T-cell (primary cell): ENCODE measurements at places on chromosomes 1 and 21.

GRCh38 chr1:73604739-73605138, 593.2 kb downstream of the LRRIQ3 start:
- DNase-seq, result no peak

- no peak for DNase-seq
Observed at GRCh38 chr1:52706136-52706670, 8.1 kb upstream of the COA7 start.

DNA sequence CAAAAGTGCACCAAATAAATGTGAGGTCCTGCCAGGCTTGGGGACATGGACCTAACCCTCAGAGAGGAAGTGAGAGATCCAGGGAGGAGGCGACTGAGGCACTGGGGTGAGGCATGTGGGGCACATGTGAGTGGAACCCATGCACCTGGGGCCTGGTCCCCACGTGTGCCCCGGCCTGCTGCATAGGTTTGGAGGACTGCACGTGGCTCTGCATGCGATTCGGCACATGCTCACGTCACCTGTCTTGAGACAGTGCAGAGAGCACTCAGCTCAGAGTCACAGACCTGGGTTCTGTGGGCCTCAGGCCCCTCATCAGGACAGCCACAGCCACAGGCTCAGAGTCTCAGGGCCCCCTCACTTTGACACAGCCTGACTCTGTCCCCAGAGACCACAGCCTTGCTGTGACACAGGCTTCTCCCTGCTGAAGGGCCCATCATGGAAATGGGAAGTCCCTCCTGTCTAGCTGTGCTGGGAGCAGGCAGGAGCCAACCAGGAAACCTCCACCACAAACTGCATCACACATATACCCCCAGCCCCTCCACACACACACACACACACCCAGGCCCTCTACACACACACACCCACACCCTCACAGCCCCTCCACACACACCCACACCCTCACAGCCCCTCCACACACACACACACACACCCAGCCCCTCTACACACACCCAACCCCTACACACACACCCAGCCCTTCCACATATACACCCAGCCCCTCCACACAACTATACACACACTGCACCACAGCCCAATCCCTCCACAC, 48.2 kb downstream of the SLC9A1 start:
- no peak for DNase-seq

GRCh38 chr1:87230501-87230900, 98.2 kb upstream of the LMO4 start:
- no peak for DNase-seq

- DNase-seq, result no peak
Observed at GRCh38 chr1:183388735-183389134, 29.4 kb downstream of the NMNAT2 start.

DNA sequence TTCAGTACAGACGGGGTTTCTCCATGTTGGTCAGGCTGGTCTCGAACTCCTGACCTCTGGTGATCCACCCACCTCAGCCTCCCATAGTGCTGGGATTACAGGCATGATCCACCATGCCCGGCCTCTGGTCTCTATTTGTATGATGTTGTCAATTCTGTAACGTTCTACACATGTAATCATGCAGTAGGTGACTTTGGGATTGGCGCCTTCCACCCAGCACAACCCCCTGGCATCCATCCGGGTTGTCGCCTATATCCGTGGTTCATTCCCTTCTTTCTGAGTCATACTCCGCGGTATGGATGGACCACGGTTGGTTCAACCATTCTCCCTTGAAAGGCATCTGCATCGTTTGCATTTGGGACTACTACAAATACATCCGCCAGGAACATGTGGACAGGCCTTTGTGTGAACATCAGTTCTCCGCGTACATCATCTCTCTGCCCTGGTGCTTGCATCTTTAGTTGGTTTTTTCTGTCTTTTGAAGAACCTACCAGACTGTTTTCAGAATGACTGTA, 72.1 kb downstream of the PDE9A start:
- no peak for DNase-seq

DNA sequence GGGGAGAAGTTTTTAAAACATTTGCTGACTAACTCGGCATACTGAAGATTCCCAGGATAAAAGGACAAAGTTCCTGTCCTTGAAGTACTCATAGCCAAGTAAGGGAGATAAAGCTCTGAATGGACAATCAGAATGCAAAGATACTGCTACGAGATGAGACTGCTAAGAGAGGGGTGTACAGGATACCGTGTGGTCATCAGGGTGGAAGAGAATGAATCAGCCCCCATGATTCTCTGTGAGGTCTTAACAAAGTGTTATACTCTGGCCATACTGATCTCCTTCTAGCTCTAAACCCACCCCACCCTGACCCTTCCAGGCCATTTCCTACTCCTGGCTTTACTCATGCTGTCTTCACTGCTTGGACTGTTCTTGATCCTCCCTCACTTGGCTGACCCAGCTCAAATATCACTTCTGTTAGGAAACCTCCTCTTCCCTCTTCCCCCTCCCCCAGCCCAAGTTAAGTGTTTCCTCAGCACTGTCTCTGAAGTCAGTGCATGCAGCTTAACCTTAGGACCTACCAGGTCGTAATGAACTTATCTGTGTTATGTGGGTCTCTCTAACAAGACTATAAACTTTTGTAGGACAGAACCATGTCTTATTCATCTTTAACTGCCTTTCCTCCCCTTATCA, 15.8 kb upstream of the MAGOH start:
- DNase-seq, result no peak

- no peak for DNase-seq
Observed at GRCh38 chr1:97920276-97920831, 480 bp downstream of the DPYD start.

- no peak for DNase-seq
Observed at GRCh38 chr1:107358619-107359327, 217.9 kb downstream of the NTNG1 start.

DNA sequence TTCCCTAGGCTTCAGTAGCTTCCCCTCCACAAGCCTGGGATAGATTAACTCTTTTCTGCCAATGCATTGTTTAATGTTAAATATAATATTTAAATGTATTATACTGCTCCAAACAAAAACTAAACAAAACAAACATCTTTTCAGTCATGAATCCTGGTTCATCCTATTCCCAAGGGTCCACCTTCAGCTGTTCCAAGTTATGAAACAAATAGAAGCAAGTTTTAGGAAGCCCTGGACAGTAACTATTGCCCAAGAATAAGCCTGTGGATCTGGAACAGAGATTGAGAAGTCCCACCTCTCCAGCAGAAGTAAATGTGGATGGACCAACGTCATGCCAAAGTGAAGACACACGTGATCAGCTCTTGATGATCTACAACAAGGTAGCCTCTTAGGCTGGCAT, 408.1 kb downstream of the SETD4 start:
- no peak for DNase-seq

- DNase-seq, result no peak
Observed at GRCh38 chr1:36381405-36381804, 4.3 kb downstream of the STK40 start.

GRCh38 chr1:158689110-158689509, 2.6 kb upstream of the SPTA1 start:
- DNase-seq, result no peak

DNA sequence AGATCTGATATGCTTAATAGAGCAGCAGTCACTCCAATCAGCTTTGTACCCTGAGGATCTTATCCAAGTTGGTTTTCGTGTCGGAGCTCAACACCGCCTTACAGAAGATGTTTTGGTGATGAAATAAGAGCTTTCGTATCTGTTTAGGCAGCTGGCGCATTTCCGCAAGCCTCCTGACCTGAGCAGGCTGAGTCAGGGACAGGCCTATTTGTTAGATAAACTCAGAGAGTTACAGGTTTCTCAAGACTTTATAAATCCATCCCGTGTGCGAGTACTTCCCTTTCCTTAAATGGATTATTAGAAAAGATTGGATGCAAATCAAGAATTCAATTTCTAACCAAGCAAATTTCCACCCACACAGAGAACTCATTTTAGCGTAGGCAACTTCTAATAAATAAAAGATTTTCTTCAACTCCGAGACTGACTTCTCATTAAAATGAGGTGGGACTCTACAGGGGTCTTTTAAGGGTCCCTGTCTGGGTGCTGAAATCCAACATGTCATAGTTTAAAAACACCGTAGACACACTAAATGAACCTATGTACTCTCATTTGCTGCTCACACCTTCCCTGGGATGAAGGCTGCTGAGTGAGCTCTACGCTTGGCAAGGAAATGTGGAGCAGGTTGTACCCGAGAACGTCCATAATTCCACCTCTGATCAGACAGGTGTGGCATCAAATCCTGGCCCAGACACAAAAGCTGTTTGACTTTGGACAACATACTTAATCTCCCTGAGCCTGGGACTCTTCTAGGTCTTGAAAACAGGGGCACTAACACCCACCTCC, 106.9 kb upstream of the F3 start:
- no peak for DNase-seq

DNA sequence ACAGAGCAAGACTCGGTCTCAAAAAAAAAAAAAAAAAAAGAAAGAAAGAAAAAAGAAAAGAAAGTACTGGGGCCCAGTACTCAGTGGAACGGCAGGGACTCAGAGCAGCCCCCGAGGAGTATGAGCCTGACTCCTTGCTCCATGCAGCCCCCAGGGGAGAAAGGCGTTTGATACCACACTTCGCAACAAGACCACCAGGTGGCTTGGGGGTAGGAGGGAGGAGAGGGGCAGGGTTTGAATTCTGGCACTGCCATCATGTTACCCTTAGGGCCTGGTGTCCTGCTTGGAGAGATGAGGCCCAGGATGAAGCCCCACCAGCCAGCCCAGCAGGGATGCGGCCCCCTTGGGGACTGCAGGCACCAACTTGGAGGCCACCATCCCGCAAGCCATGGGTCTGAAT, 321.3 kb upstream of the VAMP3 start:
- DNase-seq, result no peak

DNA sequence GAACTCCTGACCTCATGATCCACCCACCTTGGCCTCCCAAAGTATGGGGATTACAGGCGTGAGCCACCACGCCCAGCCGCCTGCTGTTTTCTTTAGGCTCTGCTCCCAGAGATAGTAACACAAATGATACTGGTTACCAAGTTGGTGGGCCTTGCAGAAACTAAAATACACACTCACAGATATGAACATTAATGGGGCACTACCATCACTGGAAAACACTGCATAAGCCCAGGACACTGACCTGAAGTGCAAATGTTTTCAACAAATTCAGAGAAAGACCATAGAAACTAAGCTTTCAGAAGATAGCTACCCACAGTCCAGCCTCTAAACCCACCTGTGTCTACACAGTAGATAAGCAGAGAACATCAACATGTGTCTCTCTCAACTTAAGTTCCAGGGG, 180.5 kb downstream of the FCRL5 start:
- DNase-seq, result no peak

DNA sequence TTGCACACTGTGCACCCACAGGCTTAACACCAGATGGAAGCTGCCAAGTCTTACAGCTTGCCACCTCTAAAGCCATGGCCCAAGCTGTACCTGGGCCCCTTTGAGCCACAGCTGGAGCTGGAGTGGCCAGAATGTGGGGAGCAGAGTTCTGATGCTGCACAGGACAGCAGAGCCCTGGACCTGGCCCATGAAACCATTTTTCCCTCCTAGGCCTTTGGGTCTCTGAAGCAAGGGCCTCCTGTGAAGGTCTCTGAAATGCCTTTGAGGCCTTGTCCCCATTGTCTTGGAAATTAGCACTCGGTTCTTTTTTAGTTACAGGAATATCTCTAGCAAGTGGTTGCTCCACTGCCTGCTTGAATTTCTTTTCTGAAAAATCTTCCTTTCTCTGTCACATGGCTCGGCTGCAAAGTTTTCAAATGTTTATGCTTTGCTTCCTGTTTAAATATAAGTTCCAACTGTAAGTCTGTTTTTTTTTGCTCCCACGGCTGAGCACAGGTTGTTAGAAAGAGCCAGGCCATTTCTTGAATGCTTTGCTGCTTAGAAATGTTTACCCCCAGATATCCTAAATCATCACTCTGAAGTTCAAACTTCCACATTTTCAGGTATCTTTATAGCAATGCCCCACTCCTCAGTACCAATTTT, 156.8 kb upstream of the GORAB start:
- DNase-seq, result no peak

DNA sequence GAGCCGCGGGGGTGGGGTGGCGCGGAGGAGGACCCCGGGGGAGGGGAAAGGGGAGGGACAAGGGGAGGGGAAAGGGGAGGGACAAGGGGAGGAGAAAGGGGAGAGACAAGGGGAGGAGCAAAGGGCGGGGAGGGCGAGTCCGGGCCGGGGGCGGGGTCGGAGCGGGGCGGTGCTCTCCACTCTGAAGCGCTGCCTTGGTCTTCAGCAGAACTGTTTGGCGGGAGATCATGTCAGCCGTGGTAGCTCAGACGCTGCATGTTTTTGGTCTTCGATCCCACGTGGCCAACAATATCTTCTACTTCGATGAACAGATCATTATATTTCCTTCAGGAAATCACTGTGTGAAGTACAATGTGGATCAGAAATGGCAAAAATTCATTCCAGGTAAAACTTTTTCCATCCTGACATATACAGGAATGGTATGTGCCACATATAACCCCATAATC, 420 bp downstream of the CFAP57 start:
- peak; percentile 69 for DNase-seq

- no peak for DNase-seq
Observed at GRCh38 chr1:154605534-154605933, 2.5 kb downstream of the ADAR start.

GRCh38 chr1:208204779-208205178, 39.4 kb downstream of the PLXNA2 start:
- DNase-seq, result no peak
